NCI-H2029 (cell line): ENCODE measurements at places on chromosomes 2 and 18.

DNA sequence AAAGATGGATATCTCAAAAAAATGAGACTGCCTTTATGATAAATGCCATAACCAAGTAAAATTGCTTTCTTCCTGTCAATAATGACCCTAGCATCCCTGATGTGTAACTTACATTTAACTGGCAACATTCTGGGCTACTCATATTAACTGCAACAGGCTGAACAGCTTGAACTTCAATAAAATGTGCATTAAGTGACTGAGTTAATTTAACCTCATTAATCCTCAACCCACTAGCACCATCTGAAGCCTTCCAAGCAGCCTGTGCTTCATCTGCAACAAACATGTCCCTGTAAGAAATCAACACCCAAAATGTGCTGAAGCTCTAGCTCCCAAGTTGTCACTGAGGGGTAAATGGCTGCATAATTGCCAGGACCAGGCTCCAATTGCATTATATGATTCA lies 296.2 kb upstream of the ZC3H15 start:
- no peak for DNase-seq

DNA sequence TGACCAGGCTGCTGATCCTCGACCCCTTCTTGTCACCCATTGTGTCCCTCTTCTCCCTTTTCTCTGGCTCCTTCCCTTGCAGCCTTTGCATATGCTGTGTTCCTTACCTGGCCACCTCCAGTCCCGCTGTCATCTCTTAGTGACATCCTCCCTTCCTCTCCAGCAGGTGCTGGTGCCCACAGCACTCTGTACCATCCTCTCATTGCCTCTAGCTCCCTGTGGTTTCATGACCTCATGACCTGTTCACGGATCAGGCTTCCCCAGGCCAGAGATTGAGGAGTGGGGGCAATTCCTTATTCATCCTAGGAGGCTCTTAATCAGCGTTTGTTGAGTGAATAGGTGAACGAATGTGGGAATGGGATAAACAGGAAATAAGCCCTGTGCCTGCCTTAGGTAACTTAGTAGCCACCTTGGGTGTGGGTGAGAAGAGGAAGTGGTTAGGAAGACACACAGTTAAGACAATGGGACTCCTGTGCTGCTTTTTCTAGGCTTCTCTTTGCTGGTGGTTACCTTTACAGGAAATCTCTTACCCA lies 35.5 kb downstream of the ITGA6 start:
- DNase-seq = no peak

- DNase-seq = no peak
These were observed 219.4 kb downstream of the MREG start for GRCh38 chr2:215793747-215794595.

- no peak for DNase-seq
These were observed 40.9 kb downstream of the ARID5A start for GRCh38 chr2:96577501-96577900.

GRCh38 chr2:26640331-26640745 lies 828 bp downstream of the CIB4 start:
- DNase-seq = no peak

DNA sequence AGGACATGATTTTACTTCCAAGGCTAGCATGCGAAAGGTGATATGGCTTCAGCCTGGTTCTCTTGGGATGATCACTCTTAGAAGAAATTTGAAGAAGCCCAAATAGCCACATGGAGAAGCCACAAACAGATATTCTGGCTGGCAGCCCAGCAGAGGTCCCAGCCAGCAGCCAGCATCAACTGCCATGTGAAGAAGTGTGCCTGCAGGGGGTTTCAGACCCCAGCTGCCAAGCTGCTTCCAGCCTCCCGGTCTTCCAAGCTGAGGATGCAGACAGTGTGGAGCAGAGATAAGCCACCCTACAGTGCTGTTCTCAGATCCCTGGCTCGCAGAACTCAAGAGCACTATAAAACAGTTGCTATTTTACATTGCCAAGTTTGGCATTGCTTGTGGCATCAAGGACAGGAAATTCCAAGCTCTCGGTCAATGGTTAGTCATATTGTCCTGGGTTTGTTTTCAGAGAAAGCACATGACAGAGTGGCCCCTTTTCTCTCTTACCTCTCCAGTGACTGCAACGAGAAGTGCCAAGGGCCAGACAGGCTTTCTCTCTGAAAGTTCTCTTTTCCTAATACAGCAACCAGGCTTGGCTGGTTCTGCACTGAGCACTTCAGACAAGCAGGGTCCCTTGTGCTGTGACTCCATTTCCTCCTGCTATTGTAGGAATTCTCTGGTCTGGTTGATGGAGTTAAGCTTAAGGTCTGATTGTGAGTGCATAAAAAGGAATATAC lies 223.7 kb downstream of the ANKRD30B start:
- no peak for DNase-seq

DNA sequence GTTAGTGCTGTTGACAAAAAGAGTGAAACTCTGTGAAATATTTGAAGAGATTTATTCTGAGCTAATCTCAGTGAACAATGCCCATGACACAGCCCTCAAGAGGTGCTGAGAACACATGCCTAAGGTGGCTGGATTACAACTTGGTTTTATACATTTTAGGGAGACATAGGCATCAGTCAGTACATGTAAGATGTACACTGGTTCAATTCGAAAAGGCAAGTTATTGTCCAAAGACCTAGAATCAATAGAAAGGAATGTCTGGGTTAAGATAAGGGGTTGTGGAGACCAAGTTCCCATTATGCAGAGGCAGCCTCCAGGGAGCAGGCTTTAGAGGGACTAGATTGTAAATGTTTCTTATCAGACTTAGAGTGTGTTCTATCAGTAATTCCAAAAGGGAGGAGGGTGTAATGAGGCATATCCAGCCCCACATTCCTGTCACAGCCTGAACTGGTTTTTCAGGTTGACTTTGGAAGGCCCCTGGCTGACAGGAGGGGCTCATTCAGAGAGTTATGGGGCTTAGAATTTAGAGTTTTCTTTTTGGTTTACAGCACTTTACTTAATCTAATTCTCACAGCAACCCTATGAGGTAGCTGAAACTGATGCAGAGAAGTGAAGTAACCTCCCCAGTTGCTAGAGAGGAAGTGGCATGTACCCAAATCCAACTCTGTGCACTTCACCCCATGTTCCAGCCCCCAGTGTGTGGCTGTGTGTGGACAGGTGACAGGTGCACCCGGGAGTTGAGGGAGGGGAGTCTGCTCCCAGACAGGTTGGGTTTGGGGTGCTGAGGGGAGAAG lies 28.3 kb upstream of the ASAP2 start:
- no peak for DNase-seq

GRCh38 chr2:183035298-183035953 lies 2.8 kb downstream of the NCKAP1 start:
- no peak for DNase-seq

GRCh38 chr2:230919681-230920080 lies 5.4 kb downstream of the GPR55 start:
- DNase-seq = no peak

DNA sequence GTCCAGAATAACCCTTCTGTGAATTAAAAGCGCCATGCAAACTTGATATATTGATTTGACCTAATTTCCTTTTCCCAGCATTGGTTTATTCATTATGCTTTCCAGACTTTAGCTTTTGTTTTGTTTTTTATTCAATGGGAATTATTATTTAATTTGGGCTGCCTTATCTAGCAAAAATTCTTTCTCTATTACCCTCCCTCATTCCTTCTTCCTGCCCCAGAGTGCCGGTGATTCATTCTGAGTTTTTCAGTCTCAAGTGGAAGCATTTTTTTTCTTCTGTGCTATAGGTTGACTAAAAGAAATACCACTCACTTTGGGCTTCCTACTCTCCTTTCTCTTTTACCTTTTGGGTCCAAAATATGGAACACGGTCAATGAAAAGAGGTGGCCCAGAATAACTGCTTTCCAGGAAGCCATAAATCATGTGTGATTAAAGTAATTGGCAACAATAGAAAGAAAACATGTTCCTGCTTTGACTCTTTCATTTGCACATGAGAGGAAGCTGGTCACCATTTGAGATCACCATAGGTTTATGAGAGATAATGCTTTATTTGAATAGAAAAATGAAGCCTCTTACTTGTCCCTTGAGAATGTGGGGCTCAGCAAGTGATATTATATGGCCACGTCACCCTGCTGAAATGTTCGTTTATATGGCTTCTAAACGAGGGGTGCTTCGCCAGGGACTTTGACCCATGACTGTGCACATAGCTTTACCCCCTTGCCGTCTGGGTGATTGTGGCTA lies 422.8 kb upstream of the ZEB2 start:
- DNase-seq = no peak

DNA sequence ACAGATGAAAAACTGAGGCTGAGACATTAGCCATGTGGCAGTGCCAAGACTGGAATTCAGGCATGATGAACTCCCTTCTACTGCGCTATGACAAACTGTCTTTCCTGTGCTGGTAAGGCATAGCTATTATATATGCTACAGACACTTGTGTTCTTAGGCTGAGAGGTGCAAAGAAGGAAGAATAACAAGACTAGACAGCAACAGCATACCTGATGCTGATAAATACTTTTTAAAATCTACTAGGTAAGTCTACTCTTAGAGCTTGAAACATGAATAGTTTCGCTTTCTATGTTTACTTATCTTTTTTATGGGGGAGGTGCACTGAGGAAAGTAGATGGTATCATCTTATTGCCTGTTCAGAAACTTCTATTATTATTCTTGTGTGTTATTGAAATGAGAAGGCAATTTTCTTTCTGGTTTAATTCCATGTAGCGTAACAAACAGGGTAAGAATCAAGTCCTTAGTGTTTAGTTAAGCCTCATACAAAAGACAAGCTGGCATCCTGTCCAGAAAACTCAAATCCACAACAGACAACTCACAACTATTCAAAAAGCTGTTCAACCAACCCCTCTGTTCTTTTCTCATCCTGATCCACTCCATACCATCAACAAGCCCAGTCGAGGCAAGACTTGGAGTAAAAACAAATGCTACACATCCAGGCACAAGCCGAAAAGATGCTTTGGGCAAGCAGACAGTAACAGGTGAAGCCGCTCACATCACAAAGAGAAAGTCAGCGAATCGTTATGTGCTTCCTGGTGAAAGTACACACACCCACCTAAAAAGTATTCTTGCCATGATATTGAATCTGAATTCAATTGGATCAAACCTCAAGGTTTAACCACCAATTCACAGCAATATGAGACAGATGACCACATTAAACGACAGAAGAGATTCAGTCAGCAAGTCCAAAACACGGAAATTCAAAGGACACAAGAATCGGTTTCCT lies 1.5 kb downstream of the TTC32 start:
- no peak for DNase-seq

- DNase-seq = no peak
These were observed 34.1 kb upstream of the METAP1D start for GRCh38 chr2:171965661-171966060.

DNA sequence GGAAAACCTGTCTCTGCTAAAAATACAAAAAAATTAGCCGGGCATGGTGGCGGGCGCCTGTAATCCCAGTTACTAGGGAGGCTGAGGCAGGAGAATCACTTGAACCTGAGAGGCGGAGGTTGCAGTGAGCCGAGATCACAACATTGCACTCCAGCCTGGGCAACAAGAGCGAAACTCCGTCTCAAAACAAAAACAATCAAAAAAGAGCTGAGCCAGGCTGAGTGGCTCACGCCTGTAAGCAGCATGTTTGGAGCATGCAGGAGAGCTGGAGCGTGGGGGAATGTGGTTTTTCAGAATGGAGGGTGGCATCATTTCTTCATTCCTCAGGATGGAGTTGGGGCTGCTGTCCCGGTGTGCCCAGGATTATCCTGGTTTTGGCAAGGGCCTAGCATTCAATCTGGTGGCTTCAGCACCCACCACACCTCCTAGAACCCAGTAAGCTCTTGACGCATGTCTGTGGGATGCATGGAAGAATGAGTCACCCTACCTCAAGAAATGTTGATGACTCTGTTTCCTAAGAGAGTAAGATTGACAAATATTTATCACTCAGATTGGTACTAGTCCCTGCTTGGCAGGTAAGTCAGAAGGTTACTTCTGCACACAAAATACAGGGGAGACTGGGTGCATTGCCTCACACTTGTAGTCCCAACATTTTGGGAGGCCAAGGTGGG lies 90.2 kb upstream of the ODC1 start:
- DNase-seq = no peak

DNA sequence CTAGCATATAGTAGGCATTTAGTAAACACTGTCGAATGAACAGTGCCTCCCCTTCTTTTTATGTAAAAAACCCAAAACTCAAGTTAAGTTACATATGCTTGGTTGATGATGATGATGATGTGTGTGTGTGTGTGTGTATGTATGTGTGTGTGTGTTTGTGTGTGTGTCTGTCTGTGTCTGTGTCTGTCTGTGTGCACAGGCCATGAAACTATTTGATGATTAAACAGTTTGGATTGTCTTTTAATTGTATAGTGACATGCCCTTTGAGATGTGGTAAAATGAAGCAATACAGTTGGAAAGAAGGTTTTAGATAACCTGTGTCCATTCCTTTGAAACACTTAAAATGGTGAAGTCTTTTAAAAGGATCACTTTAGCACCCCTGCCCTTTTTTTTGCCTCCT lies 105.6 kb downstream of the MAP4K4 start:
- no peak for DNase-seq

DNA sequence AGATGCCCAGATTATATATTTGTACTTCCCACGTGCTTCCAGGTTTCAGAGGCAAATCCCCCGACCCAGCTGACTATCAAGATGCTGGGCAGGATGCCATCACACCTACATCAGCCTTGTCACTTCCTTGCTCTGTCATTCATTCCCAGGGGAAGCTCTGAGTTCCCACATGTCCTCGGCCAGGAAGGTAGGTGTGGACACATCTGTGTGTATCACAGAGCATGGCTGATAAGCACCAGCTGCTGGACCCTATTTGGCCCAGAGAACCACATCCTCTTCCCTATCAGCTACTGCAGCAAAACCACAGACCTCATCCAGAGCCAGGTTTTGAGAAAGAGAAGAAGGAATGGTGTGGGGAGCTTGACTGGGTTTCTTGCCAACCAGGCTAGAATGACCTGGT lies 31.9 kb upstream of the ITGA6 start:
- no peak for DNase-seq

DNA sequence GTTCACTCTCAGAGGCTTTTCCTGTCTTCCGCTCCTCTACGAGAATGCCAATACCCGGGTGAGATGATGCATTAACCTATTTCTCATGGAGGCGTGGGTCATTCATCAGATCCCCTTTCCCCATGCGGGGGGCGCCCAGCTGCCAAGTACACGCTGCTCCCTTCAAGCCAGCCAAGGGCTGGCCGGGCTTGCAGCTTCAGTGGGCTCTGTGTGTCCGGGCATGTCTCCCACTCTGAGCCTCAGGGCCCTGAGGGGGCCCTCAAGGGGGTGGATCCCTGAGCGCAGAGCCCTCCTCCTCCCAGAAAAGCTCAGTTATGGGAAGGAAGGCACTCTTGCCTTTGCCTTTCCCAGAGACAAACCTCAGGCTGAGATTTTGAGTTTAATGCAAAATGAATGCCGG lies 431.8 kb upstream of the MYT1L start:
- no peak for DNase-seq

DNA sequence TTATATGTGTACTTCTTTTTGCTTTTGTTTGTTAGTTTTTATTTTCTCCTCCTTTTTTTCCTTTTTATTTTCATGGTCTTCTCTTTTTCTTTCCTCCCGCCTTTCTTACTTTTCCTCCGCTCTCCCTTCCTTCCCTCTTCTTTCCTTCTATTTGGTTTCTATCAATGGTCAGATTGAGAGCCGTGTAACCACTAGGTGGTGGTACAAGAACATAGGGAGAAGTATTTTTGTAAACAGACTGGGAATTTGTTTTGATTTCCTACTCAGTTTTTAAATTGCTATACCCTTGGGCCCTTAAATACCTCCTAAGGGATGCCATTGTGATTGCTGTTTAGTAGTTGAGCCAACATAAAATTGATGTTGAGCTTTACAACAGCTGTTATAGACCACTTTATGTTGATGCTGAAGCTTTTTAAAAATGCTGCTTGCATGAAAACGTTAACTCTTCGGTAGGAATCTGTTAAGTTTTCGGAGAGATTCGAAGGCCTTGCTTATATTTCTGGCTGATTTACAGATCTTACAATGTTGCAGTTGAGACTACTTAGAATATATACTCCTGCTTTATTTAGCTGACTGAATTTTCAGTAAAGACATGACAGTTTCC lies 124.2 kb downstream of the UBE2E3 start:
- DNase-seq = peak; percentile 43
